Endothelial cell (in vitro differentiated cells): ENCODE measurements at places on chromosomes 1 and 21. TPM values are rescaled to one million over a fixed set of nuclear protein-coding genes. Genes with fewer than 3 reads are reported as not detected.

FCAMR gene
- total RNA-seq: not detected

KRTAP11-1 gene
- not detected for total RNA-seq

C1orf141 gene
- total RNA-seq: not detected

PLEKHN1 gene
- total RNA-seq: not detected

OR6K3 gene
- not detected for total RNA-seq

PADI2 gene
- 0.28 TPM for total RNA-seq

CFHR2 gene
- total RNA-seq: not detected

OR2L3 gene
- not detected for total RNA-seq

FAM151A gene
- total RNA-seq: not detected

LCE1F gene
- not detected for total RNA-seq

RNF223 gene
- total RNA-seq: not detected

TCHHL1 gene
- not detected for total RNA-seq

CD244 gene
- 0.31 TPM for total RNA-seq

OR14K1 gene
- total RNA-seq: not detected

SPRR4 gene
- not detected for total RNA-seq

LDLRAD1 gene
- not detected for total RNA-seq

PCBP3 gene
- total RNA-seq: 2.5 TPM

LCE5A gene
- total RNA-seq: not detected

CHML gene
- total RNA-seq: 15.2 TPM

FOXD2 gene
- total RNA-seq: 0.15 TPM

DNA sequence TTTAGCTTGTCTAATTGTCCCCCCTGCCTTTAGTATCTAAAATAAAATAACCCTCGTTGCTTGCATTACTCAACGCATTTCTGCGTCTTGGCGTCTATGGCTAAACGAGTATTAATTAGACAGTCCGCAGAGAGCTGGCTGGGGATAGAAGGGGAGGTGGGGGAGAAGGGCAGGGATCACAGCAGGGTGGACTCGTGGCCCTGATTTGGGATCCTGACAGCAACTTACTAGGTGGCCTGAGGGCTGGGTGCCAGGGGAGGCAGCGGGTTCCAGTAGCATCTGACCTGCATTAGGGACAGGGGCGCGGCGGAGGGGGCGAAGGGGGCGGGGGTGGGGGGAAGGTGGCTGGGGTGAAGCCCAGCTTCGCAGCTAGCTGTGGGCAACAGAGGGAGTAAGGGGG is 1.1 kb upstream of the BACE2 start:
- no peak for DNase-seq

- DNase-seq: no peak
These were observed 114.2 kb downstream of the HLCS start for GRCh38 chr21:36852293-36852692.

DNA sequence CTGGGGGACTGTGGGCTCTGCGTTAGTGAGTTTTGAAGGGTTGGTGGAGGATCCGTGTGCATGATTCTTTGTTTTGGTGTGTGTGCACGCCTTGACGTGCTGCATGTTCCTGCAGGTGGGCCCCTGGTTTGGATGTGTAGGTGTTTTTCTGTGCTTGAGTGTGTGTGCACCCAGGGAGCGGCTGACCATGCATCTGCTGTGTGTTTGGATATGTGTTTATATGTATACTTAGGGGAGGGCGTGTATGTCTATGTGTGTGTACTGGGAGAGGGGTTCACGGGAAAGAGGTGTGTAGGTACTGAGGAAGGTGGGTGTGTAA is 1.1 kb downstream of the VANGL2 start:
- DNase-seq: no peak

- DNase-seq: no peak
These were observed 16.8 kb downstream of the EDN2 start for GRCh38 chr1:41467673-41468072.

DNA sequence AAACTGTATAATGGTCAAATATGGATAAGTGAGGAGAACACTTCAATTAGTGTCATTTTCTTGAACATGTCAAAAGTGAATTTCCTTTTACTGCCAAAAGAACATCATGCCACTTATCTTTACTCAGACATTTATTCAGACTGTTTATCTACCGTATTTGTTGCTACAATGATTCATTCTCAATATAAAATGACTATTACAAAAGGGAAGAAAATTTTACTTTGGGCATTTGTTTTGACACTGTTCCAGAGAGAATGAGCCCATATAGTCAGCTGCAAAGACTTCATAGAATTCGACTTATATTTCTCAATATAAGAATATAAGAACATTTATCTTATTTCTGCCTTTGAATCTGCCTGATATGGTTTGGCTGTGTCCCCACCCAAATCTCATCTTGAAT is 1699.1 kb downstream of the BRINP3 start:
- DNase-seq: no peak

- DNase-seq: no peak
These were observed 709.9 kb downstream of the KCNT2 start for GRCh38 chr1:195898373-195898772.

- DNase-seq: no peak
These were observed 583.7 kb upstream of the ADGRL2 start for GRCh38 chr1:81217058-81217457.

- DNase-seq: peak; percentile 94
These were observed 20.4 kb upstream of the TARBP1 start for GRCh38 chr1:234499119-234499942.

DNA sequence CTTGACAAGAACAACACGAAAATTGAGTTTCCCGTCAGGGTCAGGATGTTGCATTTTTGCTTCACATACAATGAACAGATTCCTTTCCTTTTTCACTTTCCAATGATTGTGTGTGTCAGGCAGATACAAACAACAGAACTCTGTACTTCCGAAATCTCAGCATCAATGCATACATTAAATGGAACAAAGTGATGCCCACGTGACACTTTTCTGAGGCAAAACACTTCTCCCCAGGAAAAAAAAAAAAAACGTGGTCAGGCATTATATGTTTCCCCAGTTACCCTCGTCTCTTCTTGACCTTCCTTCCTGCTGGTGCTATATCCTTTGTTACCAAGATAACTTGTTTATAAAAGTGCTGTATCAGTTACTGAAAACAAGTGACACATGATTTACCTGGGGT is 181.8 kb downstream of the ZNF281 start:
- DNase-seq: peak; percentile 7

- no peak for DNase-seq
These were observed 51.6 kb downstream of the PLPP3 start for GRCh38 chr1:56527548-56528302.

GRCh38 chr1:72431810-72432209 is 149.5 kb upstream of the NEGR1 start:
- no peak for DNase-seq

DNA sequence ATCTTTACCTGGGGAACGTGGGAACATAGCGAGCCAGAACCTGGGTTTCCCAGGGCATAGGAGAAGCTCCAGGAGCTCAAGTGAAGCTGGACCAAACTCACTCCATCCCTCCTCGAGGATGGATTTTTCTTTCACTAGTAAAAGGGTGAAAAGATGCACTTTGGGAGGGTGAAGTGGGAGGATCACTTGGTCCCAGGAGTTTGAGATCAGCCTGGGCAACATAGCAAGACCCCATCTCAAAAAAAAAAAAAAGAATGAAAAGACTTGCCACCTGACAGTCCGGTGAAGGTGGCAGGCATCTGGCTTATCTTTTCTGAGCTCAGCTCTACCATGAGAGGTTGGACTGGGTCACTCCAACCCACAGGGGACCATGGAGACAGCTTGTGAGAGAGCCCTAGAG is 42.3 kb downstream of the CHAF1B start:
- DNase-seq: no peak

GRCh38 chr1:183505454-183506089 is 33.3 kb downstream of the SMG7 start:
- DNase-seq: no peak

DNA sequence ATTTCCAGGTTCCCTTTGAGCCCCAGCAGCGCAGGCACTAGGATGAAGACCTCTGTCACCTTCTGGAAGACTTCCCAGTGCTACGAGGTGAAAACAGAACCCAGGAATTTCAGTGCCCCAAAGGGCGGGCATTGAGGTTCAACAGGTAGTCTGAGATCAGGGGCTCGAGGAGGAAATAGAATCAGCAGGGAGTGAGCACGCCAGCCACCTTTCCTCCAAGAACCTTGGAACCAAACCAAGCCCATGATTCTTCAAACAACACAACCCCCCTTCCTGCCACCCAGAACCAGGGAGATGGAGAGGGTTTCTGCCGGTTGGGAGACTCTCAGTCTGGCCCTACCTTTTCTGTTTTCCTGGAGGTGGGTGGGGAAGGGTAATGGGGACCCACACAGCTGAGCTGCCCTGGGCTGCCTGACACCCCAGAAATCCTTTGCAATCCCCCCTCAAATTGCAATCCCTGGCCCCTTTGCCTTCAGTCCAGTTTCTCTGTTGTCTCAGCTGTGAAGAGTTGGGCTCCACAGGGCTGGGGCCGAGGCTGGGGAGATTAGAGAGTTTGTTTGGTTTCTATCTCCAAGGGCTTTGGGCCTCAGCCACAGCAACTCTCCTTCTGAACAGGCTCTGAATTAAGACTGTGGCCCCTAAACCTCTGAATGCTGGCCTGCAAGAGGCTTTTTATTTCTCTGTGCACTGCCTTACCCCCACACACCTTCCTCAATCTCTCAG is 11.9 kb downstream of the SLC41A1 start:
- no peak for DNase-seq

DNA sequence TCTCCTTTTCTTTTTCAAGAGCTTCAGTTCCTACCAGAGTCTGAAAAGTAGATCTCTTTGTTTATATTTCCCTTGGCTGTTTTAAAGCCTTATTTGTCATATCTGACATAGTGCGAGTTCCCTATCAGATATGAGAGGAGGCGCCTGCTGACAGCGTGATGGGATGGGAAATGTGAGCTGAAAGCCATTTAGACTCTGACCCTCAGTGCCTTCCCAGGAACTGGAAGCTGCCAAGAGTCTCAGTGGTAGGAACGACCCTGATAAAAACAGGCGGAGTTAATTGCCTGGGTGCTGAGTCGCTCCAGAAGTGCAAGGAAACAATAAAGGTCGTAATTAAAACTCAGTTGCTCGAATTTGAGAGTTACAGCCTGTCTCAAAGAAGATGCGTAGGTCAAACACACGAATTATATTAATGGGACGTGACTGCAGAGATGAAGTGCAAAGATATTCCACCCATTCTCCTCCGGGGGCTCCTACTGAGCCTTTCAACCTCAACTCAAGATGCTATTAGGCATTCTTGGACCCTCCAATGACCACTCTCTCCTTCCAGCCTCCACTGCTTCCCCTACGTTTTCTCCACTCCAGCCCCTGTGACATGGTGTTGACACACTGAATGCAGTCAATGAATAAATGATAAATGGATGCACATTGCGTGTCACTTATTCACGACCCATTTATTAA is 84.6 kb downstream of the KAZN start:
- no peak for DNase-seq

DNA sequence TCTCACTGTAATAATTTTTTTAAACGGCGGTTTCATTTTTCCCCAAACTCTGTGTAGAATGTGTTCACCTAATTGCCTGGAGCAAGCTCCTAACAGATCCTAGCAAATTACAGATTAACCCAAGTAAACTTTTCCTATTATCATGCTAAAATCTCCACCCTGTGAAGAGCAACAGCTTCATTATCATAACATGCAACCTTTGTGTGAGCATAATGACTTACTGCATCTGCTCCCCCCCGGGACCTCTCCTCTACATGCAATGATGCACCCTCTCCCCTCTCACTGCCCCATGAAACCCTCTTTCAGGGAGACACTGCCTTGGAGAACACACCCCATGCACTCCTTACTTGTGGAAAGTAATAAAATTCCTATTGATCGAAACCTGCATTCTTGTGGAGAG is 717.0 kb upstream of the TMPRSS15 start:
- DNase-seq: no peak

- no peak for DNase-seq
These were observed 67.5 kb downstream of the SYT2 start for GRCh38 chr1:202642619-202643291.

GRCh38 chr1:93304716-93305138 is 41.0 kb upstream of the DR1 start:
- peak; percentile 32 for DNase-seq

GRCh38 chr1:173410133-173410793 is 66.9 kb upstream of the PRDX6 start:
- no peak for DNase-seq

- DNase-seq: no peak
These were observed 6.0 kb upstream of the CAPN2 start for GRCh38 chr1:223706077-223706973.

- no peak for DNase-seq
These were observed 61.4 kb upstream of the CXADR start for GRCh38 chr21:17451364-17451891.

- DNase-seq: peak; percentile 17
These were observed 858 bp upstream of the SUSD4 start for GRCh38 chr1:223364685-223365382.

DNA sequence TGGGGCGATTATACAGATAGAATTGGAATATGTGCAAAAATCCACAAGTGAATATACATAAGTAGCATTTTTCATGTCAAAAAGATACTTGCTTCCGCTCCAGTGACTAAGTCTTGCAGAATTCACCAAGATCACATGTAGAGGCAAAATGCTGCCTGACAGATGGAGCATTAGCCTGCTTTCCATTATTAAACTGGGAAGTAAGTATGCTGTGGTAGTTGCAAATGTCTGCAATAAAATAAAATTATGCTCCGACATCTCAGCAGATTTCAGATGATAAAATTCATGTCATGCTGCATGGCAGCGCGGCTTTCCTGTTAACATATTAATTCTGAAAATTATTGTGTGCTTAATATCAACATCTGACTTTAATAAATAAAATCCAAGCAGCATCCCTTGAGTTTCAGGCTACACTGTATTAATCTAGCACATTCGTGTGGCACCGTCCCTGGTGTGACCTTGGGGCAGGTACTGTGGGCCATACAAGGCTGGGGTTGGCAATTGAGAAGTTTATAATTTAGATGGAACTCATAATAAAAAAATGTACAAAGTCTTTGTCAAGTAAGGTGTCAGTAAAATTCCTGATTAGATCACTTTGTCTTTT is 366.4 kb upstream of the ZP4 start:
- DNase-seq: no peak

GRCh38 chr1:212607206-212607912 is 1.2 kb upstream of the ATF3 start:
- DNase-seq: no peak

DNA sequence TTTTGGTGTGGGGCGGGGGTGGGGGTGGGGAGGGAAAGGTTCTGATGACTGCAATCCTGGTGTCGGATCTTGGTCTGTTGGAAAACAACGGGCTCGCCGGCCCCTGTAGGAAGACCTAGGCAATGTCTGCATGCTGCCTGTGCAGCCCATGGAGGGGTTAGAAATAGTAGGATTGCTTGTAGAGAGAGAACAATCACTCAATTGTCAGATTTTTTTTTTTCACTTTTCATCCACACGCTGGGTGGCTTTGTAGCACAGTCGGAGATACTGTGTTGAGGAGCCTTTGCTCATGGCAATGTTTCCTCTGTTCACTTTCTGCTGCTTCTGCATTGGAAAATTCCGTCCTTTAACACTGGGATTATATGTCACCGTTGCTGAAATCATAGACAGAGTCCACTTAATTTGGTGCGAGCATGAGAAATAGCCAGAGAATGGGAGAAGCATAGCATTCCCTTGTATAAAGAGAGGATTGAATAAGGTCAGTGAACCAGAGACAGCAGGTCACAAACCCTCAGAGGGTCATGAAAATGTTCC is 107.5 kb downstream of the MRPS6 start:
- no peak for DNase-seq
